ENCODE measurements at places on chromosomes 5 and 9. TPM values are rescaled to one million over a fixed set of nuclear protein-coding genes. Genes with fewer than 3 reads are reported as not detected.

- DNase-seq: no peak
These were observed 1124.7 kb upstream of the WWC1 start for GRCh38 chr5:167166696-167167095.

DNA sequence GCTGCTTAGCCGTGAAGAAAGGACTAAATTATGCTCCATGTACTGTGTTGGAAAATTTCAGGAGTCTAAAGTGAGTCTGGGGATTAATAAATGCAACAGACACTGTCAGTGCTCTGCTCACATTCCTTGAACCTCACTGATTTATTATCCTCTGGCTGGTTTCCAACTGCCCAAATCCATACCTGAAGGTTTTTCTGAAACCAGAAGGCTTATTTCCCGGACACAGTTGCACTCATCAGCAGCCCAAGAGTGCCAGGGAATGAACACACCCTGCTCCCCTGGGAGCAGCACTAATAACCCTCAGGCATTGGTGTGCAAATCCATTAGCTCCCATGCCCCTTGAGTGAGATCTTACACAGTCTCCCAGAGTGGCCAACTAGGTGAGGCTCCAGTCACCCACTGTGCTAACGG, 38.7 kb downstream of the F2R start:
- DNase-seq: no peak

DNA sequence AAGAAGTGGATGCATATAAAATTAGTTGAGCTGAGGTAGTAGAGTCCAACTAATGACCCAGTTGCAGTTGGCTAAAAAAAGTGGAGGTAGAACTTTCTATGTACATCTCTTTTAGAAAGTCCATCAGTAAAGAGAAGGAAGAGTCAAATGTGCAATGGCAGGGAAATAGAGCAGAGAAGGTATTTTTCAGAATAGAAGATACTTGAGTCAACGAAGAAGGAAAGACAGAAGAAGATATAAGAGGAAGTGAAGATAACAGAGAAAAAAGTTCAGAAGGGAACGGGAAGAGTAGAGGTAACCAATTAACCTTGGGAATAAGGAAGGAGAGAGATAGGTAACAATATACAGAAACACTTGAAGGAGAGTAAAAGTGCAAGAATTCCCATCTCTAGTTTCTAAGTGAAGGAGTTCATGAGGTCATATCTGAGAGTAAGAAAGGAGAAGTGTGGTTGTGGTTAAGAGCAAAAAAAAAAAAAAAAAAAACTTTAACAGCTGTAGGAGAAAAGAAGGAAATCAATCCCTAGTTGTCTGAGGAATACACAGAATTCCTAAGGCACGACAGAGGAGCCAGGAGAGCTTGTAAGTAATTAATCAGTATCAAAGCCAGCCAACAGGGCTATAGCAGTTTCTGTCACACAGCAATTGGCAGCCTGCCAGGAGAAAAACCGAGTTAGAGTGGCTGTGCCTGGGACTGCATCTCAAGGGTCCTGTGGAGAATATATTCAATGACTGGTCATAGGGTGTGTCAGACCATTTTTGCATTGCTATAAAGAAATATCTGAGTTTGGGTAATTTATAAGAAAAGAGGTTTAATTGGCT, 61.0 kb downstream of the ARL15 start:
- DNase-seq: peak; percentile 64

DNA sequence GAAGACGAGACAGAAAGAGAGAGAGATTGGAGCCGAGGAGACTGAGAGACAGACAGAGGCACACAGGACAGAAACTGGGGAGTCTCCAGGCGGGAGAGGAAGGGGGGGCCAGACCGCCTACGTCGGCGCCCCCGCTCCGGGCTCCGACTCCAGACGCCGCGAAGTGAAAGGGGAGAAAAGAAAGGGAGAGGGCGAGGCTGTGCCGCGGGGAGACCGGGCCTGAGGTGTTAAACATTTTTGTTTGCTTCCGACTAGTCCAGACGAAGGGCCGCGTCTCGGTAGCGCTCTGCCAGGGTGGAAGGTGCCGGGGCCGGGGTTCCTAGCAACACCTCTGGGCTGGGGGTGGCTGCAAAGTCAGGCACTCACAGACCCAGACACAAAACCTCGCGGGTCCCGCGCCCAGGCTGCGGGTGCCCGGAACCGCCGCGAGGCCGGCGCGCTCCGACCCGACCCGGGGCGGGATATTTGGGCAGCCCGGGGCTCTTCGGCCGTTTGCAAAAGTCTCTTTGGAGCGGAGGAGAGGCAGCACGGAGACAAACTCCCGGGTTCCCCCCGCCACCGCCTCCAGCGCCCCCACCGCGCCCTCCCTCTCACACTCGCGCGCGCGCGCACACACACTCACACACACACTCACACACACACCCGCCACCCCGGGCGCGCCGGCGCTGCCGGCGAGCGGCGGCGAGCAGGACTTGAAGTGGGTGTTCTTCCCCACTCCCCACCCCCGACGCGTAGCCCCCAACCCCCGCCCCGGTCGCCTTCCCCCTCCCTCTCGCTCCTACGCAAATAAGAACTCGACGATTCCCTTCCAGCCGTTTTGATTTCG, 626 bp upstream of the FST start:
- DNase-seq: no peak

GRCh38 chr5:55033568-55033967, 9.5 kb downstream of the GZMK start:
- DNase-seq: no peak

- DNase-seq: no peak
These were observed 88.8 kb downstream of the TLE4 start for GRCh38 chr9:79660615-79661014.

- no peak for DNase-seq
These were observed 117.7 kb upstream of the FER start for GRCh38 chr5:108629779-108630528.

GRCh38 chr5:136396886-136397285, 31.5 kb upstream of the TRPC7 start:
- no peak for DNase-seq

DNA sequence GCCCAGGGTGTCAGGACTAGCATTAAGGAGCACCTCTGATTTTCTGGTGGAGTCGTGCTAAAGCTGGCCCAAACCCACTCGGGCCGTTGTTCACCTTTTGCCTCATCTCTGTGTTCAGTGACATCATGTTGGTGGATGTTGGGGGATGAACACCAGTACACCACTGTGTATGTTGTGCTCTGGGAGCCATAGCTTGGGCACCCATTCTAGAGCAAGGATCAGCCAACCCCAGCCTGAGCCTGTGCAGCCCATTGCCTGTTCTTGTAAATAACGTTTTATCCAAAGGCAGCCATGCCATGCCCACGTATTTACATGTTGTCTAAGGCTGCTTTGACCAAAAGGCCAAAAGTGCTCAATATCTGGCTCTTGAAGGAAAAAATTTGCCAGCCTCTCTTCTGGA, 245.6 kb downstream of the FANCC start:
- no peak for DNase-seq

- no peak for DNase-seq
These were observed 184.4 kb upstream of the OR13F1 start for GRCh38 chr9:104319685-104320084.

- no peak for DNase-seq
These were observed 19.4 kb downstream of the ENHO start for GRCh38 chr9:34503406-34503805.

DNA sequence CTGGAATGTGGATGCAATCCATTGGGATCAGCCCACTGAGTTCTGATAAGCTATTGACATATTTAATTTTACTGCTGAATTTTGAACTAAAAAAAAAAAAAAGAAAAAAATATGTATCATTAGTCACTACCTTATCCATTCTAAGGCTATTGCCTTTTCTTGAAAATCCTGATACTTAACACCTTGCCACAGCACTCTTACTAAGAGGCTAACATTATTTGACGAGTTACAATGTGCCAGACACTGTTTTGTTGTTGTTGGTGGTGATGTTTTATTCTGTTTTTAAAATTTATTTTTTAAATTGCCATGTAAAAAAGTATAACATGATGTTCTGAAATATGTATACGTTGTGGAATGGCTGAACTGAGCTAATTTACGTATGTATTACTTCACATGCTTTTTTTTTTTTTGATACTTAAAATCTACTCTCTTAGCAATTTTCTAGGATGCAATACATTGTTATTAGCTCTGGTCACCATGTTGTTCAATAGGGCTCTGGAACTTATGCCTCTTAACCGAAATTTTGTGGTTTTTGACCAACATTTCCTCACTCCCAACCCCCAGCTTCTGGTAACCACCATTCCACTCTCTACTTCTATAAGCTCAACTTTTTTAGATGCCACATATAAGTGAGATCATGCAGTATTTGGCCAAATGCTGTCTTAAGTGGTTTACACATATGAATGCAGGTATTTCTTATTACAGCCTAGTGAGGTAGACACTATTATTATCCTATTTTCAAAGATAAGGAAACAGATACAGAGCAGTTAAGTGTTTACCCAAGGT, 134.8 kb upstream of the PCA3 start:
- DNase-seq: no peak

GRCh38 chr9:69376651-69377050, 51.6 kb downstream of the ENTREP1 start:
- DNase-seq: no peak

DNA sequence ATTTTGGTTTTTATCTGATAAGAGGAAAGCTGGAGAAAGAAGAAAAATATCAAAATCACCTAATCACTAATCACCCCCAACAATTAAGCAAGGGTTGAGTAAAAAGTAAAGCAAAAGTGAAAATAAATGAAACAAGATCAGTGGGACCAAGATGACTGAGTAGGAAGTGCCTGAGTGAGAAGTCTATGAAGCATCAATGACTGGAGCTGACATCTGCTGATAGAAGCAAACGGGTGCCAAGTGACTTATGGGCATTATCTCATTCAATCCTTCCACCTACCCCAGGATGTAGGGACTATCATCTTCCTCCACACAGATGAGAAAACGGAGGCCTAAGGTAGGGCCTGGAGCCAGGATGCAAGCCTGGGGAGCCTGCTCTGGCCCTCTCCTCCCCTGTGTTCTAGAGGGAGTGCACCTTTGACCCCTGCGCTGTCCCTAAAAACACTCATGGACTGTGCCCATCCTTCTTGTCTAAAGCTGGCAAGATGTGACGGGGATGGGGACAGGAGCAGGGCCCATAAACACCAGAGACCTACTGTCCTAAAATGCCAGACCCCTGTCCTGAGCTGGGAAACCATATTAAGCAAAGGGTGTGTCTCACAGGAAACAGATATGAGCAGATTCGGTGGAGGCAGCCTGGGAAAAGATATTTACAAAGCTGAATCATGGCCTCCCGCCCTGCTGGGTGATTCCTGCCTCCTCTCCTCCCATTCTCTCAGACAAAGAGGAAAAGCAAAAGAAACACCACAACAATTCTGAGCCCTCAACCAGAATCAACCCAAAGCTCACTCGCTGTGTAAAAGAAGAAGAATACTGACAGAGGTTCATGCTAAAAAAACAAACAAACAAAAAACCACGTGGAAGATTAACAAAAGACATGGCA, 116.0 kb downstream of the AUH start:
- DNase-seq: no peak

GRCh38 chr9:135533113-135533512, 11.9 kb downstream of the LCN1 start:
- DNase-seq: no peak

GRCh38 chr9:72681283-72681630, 159.8 kb downstream of the TMC1 start:
- DNase-seq: no peak

DNA sequence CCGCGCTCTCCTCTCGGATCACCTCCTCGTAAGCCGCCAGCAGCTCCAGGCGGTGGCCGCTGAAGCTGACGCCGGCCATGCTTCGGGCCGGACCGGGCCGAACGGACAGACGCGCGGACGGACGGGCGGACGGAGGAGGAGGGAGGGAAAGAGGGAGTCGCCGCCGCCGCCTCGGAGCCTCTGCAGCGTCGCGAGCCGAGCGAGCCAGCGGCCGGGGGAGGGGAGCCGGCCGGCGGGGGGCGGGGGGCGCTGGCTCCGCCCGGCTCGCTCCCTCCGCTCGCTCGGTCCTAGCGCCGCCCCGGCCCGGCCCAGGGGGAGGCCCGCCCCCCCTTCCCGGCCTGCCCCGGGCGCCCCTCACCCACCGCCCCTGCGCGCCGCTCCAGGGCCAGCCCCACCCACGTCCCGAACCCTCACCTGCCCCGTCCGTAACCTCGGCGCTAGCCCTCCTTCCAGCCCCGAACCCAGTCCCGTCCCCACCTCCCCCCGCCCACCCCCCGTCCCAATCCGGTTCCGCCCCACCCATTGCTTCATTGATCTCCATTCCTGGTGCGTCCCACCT, at the start of gene DBN1:
TSS of gene DBN1 (minus strand) at position 192 of the 559 bp plus-strand sequence. CDS start at position 79, 113 bp downstream.
- DNase-seq: no peak

GRCh38 chr9:77595426-77596095, 52.6 kb downstream of the GNA14 start:
- DNase-seq: no peak

DNA sequence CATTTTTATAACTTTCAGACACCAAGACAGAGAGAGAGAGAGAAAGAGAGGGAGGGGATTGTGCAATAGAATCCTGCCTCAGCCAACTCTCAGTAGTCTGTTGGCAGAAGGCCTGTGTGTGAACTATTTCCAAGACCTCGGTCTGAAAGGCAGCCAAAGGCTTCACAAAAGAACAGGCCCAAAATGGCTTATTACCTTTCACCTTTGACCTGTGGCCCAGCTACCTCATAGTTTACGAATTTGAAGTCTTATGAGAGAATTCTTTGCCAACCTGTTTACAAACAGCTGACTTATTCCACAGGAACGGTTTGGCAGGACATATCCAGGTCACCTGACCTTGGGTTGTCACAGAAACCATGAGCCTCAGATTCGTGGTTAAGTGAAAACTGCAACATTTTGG, 48.6 kb downstream of the NR2F1-AS1 start:
- DNase-seq: no peak

- DNase-seq: no peak
These were observed 79.9 kb downstream of the GAPVD1 start for GRCh38 chr9:125341566-125341965.

DNA sequence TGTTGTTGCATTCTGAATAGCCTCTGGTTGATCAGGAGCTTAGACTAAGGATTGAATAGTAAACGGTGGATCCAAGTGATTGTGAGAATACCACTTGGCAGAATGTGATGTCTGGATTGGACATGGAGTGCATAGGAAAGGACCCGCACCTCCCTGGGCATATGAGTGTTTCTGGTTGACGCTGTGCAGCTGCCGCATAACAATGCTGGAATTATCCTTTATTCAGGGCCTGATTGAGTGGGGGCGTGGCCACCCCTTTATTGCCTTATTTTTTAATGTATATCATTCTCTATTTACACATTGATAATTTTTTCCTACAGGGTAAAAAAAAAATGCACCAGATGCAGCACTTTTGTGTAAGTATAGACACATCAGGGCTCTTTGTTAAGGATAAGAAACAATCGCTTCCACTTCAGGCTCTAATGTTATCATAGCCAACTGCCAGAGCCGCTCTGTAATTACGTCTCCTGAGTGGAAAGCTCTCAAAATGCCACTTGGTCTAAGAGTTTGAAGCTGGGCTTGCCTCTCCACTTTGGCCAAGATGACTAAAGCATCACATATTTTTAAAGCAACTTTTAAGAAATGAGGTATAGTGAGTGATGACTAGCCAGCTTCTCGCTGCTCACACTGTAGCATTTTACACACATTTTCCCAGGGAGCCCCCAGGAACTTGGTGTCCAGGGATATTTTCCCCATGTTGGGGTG, 5.7 kb downstream of the FGD3 start:
- no peak for DNase-seq

GRCh38 chr5:38615981-38616451, 59.6 kb upstream of the LIFR start:
- DNase-seq: no peak

Gene MARCOL
- polyA plus RNA-seq: not detected

Gene MZB1
- not detected for polyA plus RNA-seq

Gene PCDH12
- 0.07 TPM for polyA plus RNA-seq

Gene CBY3
- 0.62 TPM for polyA plus RNA-seq

Gene PCDHA4
- not detected for polyA plus RNA-seq

Gene F2RL2
- 0.08 TPM for polyA plus RNA-seq

All from naive thymus-derived CD8-positive, alpha-beta T cell (primary cell).